ENCODE measurements at places on chromosomes 13 and 19. TPM values are rescaled to one million over a fixed set of nuclear protein-coding genes. Genes with fewer than 3 reads are reported as not detected.

GRCh38 chr19:6472713-6473112 is 8.6 kb downstream of the CRB3 start:
- no peaks in the 10 kb centered on the region for H3K27me3 ChIP-seq
- H3K36me3 ChIP-seq = no peaks in the 10 kb centered on the region
- H3K4me1 ChIP-seq = no peaks in the 10 kb centered on the region
- H3K4me3 ChIP-seq = no peak overlapping the region

Gene COL4A1
- 1.1 TPM for total RNA-seq

- no peaks in the 10 kb centered on the region for H3K36me3 ChIP-seq
- H3K4me3 ChIP-seq = no peak overlapping the region
- no peak for DNase-seq
These were observed 22.9 kb downstream of the RAB20 start for GRCh38 chr13:110538632-110539031.

DNA sequence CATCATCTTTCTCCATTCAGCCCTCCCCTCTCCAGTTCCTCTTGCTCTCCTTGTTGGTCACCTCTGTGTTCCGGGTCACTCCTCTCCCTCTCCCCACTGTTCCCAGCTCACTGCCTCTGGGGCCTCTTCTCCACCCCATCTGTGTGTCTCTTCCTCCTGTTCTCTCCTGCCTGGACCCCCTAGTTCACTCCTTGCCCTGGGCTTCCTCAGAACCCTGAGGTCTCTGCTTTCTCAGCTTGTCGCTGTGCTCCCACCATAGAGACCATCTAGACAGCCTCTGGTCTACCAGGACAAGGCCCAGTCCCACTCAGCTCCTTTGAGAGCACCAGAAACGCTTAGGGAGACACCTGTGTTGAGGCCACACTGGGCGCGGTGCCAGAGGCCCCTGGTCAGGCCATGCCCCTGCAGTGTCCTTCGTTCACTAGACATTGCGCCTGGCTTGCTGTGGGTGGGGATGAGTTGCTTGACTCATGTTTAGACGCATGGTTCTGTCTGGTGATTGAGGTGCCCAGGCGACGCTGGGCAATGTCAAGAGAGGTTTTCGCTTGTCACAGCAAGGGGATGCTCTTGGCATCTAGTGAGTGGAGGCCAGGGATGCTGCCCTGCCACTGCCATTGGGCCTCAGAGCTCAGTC is 4.8 kb downstream of the LENG9 start:
- no peak overlapping the region for H3K27ac ChIP-seq
- H3K27me3 ChIP-seq = no peaks in the 10 kb centered on the region
- peaks cover 16% of the 10 kb centered on the region for H3K36me3 ChIP-seq

DNA sequence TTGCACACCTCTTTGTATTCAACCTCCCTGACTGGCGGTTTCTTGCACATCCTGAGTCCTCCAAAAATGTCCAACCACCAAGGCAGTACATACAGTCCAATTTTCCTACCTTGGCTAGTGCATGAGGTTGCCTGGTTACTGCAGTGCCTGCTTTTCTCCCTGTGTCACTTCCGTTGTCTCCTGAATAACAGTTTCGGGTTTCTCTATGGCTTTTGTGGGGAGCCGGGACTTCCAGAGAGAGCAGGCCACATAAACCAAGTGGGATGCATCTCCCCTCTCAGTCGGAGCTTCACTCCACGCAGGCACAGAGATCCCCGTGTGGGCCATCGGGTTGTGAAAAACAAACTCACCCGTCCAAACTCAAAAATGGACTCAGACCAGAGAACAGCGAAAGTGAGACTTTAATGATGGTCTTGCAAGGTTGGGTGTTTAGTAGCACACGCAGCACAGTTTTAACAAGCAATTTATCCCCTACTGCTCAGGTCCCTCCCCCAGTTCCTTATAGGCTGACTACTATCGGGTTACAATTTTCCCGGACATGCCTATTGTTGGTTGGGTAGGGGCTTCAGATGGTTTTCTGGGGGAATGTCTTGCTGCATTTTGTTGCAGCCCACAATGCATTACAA is 173.1 kb downstream of the POU4F1 start:
- no peaks in the 10 kb centered on the region for H3K36me3 ChIP-seq
- H3K4me1 ChIP-seq = no peaks in the 10 kb centered on the region
- DNase-seq = no peak
- no peak overlapping the region for H3K4me3 ChIP-seq

GRCh38 chr13:112751617-112752016 is 61.8 kb downstream of the ATP11A start:
- no peak for DNase-seq
- H3K4me3 ChIP-seq = no peak overlapping the region
- no peak overlapping the region for H3K27ac ChIP-seq
- H3K27me3 ChIP-seq = no peaks in the 10 kb centered on the region

- H3K36me3 ChIP-seq = no peaks in the 10 kb centered on the region
- DNase-seq = no peak
- H3K4me3 ChIP-seq = no peak overlapping the region
- H3K27ac ChIP-seq = no peak overlapping the region
- no peaks in the 10 kb centered on the region for H3K27me3 ChIP-seq
These were observed 837 bp downstream of the FSD1 start for GRCh38 chr19:4305257-4305612.

Gene AMH
- 21.9 TPM for total RNA-seq

- H3K27ac ChIP-seq = no peak overlapping the region
- no peaks in the 10 kb centered on the region for H3K36me3 ChIP-seq
- DNase-seq = no peak
- H3K4me1 ChIP-seq = no peaks in the 10 kb centered on the region
- H3K27me3 ChIP-seq = no peaks in the 10 kb centered on the region
These were observed 224.9 kb upstream of the STARD13 start for GRCh38 chr13:33510350-33510970.

DNA sequence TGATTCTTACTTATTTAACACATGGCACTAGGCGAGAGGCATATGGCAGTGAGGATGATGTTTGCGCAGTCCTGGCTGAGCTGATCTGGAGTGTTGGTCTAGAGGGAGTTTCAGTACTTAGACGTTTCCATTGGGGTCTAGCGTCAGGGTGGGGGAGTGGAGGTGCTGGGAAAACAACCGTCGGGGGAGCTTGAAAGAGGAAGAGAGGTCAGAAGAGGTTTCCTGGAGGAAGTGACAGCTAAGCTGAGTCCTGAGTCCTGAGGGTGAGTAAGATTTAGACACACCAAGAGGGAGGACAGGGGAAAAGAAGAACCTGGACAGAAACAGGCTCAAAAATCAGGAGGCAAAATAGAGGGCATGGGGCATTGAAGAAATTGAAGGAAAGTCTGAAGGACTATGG is 81.4 kb downstream of the ALOX5AP start:
- H3K4me3 ChIP-seq = no peak overlapping the region
- no peaks in the 10 kb centered on the region for H3K4me1 ChIP-seq
- no peak for DNase-seq
- peak overlapping the region; percentile 63 for H3K27ac ChIP-seq
- H3K36me3 ChIP-seq = no peaks in the 10 kb centered on the region
- H3K27me3 ChIP-seq = no peaks in the 10 kb centered on the region

Gene SIAH3
- not detected for total RNA-seq

DNA sequence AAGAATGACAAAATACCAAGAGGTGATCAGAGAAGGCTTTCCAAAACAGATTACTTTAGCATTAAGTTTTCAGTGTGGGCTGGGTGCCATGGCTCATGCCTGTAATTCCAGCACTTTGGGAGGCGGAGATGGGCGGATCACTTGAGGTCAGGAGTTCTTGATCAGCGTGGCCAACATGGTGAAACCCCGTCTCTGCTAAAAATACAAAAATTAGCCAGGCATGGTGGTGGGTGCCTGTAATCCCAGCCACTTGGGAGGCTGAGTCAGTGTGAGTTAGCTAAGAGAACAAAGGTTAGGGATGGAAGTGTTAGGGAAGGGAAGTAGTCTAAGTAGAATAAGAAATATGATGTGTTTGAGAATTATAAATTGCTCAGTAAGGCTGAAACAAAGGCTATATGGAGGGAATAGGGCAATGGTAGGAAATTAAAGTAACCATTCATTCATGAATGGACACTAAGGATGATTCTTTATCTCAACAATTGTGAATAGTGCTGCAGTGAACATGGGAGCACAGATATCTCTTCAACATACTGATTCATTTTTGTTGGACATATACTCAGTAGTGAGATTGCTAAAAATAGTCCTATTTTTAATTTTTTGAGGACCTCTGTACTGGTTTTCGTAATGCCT is 3.9 kb upstream of the RCBTB2 start:
- H3K27ac ChIP-seq = no peak overlapping the region
- H3K27me3 ChIP-seq = no peaks in the 10 kb centered on the region
- H3K4me1 ChIP-seq = peaks cover 4% of the 10 kb centered on the region

GRCh38 chr13:77360032-77360685 is 33.3 kb upstream of the MYCBP2 start:
- no peaks in the 10 kb centered on the region for H3K36me3 ChIP-seq
- no peak for DNase-seq
- H3K27me3 ChIP-seq = no peaks in the 10 kb centered on the region
- no peak overlapping the region for H3K27ac ChIP-seq
- no peaks in the 10 kb centered on the region for H3K4me1 ChIP-seq

Gene PRTN3
- total RNA-seq = 1.5 TPM

Measured in Panc1 (cell line).